Left colon (tissue), 2 donors: ENCODE measurements at places on chromosomes 16 and 17.

DNA sequence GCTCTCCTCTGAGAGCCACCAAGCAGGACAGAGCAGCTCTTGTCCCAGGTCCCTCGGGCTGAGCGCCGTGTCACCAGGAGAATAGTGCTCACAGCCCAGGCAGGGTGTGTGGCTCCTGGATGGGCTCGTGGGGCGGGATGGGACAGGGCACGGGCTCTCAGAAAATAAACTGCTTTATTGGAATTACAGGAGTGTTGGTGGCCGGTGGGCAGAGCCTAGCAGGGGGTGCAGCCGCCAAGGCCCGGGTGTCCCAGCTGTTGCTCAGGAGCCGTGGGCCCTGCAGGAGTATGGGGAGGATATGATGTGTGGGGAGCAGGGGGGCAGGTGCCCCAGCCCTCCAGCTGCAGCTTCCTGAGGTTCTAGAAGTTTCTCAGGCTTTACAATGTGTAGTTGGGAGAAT lies 17.1 kb downstream of the TELO2 start:
- no peak for DNase-seq

DNA sequence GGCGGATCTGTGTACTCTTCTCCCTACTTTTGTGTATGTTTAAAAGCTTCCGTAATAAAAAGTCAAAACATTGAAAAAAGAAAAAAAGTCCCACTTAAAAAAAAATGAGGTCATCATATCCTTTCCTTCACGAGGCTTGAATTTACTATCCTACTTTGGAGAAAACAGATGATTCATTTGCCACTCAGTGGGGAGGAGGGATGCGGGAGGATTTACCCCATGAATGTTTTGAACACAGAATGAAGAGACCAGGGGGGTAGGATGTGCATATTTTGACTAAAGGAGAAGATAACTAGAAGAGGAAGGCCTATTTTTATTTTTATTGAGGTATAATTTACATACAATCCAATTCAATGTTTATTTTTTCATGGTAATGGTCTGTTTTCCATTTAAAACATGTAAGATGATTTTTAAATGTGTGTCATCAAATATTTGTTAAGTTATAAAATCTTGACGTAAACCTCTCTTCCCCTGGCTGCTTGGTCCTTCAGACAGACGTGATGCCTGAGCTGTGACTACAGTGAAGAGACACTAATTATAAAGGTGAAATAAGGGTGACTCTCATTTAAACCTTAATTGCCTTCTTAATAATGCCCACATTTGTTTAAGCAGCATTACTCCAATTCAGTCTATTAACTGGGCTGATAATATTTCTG lies 135.4 kb upstream of the AXIN2 start:
- no peak for DNase-seq

DNA sequence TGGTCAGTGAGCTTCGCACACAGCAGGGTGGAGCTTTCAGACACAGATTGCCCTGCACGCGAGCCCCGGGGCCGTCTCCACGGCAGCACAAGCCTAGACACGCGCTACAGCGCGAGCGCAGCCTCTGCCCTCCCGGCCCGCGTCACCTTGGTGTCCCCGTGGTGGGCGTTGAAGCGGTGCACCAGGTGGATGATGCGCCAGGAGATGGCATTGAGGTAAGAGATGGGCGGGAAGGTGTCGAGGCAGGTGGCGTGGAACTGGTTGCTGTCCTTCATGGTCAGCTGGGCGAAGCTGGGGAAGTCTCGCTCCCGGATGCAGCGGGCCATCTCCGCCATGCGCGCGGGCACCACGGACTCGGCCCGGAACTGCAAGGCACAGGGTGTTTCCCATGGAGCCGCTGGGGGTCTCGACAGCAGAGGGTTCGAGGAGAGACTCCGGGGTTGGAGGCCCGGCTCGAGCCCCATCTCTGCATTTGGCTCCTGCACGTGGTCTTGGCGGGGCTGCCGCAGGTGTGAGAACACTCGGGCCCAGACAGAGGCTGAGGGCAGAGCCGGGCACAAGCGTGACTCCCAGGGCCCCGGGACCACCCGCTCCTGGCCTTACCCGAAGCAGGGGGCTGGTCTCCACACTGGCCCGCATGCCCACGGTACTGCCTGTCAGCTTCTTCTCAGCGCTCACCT lies 4.3 kb upstream of the CYBA start:
- no peak for DNase-seq

DNA sequence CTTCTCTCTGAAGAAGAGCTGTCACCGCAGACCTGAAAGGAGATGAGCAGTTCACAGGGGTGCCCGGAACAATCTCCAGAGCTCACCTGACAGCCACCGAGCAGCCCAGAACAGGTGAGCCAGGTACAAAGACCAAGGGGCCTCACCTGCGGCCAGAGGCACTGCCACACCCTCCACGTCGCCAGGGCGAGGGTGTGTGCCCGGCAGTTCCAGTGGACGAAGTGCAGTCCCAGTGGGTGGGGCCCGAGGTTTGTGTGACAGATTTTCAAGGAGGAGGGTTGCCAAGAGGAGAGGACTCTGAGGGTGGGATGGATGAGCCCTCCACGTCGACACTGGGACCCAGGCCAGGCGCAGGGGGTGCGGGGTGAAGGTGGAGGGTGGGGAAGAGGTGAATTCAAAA lies 61.7 kb downstream of the SMPD3 start:
- peak; percentile 95 for DNase-seq

DNA sequence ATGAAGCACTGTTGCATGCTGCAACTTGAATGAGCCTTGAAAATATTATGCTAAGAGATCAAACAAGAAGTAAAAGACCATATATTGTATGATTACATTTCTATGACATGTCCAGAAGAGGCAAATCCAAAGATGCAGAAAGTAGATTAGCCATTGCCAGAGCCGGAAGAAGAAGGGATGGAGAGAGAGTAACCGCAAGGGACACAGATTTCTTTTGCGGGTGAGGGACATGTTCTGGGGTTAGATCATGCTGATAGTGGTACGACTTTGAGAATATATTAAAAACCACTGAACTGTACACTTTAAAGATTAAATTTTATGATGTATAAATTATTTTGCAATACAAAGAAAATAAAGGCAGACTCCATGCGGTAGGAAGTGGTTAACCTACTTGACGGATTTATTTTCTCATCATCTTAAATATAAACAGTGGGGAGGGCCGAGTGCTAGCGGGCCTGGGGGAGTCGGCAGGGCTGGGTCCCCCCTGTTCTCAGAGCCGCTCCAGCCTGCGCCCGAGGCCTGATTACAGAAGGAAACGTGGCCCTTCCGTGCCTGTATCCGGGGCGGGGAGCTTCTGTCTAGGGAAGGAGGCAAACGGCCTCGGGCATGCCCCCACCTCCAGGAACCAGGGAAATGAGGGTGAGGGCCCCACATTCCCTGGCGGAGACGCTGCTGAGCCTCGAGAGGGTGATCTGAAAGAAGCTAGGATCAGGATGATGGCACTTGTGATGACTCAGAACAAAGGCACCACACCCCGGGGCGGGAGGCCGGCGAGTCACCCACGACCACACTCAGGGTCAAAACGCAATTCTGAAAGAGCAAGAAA lies 48.0 kb downstream of the SHCBP1 start:
- DNase-seq, result no peak

GRCh38 chr17:70375813-70376770 lies 206.8 kb downstream of the KCNJ2 start:
- DNase-seq, result no peak

GRCh38 chr17:48539177-48539576 lies 5.7 kb downstream of the HOXB2 start:
- DNase-seq, result no peak

GRCh38 chr17:75933808-75934207 lies 7.0 kb downstream of the FBF1 start:
- no peak for DNase-seq

DNA sequence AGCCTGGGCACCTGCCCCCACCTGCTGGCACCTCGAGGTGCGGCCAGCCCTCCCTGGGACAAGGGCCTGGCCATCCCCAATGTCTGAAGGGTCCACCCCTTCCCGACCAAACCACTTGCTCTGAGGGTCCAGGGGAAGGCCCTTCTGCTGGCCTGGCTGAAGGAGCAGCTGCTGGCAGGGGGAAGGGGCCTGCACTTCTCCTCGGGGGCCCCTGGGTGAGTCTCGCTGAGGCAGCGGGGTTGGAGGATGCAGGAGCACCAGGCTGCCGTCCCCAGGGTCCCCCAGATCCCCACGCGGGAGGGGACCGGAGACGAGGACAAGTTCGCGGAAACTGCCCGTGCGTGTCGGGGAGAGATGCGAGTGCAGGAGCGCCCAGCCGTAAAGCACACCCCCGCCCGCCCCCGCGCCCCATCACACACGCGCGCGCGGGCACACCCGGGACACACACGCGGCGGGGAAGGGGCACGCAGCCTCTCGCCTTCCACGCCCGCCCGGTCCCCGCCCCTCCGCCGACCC lies 725 bp upstream of the CACNA1H start:
- no peak for DNase-seq

DNA sequence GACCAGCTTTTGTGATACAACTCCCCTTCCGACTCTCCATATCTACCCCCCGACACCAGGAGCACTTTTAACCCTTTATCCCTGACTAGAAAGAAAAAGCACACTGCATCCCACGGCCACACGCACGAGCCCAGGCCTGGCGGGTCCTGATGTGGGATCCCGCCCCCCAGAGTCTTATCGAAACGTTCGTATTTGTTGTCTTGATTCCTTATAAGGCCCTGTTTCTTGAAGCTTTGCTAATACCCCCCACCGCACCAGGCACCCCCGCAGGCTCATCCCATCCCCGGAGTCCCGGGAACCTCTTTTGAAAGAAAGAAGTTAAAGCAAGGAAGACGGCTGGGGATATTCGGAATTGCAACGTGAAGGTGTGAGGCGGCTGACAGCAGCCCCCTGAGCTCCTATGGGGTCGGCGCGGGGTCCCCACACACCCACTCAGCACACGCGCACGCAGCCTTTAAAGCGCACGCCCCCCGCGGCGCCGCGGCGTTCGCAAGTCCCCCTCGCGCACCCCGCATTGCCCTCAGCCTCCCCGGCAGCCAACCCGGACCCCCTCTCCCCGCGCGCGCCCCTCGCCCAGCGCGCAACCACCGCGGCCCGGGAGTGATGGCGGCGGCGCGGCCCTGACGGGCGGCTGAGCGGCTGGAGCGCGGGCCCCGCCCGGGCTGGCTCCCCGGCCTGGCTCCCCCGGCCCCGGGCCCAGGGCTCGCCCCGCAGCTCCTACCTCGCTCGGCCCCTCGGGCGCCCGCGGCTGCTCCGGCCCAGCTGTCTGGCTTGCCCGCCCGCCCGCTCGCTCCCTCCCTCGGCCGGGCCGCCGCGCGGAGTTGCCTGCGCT lies 448 bp downstream of the STAT5B start:
- DNase-seq, result no peak

DNA sequence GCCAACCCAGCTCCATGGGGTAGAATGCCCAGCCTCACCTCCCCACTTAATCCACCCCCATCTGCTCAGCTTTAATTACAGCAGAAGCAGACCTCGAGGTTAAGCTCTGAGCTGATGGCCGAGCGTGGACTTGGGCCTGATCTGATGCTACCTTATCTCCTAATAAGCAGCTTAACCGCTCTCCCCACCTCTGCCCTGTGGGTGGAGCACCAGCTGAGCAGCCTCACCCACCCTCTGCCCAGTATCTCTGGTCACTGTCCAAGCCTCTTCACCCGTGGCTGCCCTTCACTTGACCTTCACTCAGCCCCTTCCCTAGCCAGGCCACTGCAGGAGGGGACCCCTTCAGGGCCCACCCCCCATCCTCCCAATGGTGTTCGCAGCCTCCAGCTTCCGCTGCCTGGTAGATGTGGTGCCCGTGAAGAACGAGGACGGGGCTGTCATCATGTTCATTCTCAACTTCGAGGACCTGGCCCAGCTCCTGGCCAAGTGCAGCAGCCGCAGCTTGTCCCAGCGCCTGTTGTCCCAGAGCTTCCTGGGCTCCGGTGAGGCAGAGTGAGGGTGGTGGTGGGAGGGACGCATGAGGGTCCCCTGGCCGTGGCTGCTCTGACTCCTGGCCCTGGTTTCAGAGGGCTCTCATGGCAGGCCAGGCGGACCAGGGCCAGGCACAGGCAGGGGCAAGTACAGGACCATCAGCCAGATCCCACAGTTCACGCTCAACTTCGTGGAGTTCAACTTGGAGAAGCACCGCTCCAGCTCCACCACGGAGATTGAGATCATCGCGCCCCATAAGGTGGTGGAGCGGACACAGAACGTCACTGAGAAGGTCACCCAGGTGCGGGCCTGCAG lies 6.8 kb downstream of the KCNH6 start:
- no peak for DNase-seq

DNA sequence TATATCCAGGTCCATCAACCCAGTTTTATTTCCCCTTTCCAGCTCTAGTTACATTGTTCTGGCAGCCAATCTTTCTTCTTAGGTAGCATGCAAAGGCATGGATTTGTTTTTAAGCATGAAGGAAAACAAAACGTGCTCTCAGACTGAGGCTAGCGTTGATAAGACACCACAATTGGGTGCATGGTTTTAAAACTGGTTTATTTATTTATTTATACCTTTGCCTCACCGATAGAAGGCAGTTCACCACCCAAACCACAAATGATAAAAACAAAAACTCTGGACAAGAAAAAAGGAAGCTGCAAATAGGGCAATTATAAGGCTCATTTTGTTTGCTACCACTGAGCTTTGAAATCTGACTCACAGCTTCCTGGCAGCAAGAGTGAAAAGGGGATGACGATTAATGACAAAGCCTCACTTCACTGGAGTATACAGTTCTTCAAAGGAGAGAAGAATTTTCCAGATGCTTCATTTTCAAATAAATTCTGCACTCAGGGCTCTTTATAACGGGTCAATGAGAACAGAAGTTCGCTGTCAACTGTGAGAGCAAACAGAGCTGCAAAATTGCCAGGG lies 278.4 kb upstream of the IRX5 start:
- no peak for DNase-seq

GRCh38 chr17:1992541-1992940 lies 32.6 kb downstream of the RTN4RL1 start:
- no peak for DNase-seq

GRCh38 chr17:622356-622755 lies 92.3 kb downstream of the VPS53 start:
- no peak for DNase-seq

- no peak for DNase-seq
Observed at GRCh38 chr17:79120259-79120658, 45.6 kb downstream of the ENGASE start.

DNA sequence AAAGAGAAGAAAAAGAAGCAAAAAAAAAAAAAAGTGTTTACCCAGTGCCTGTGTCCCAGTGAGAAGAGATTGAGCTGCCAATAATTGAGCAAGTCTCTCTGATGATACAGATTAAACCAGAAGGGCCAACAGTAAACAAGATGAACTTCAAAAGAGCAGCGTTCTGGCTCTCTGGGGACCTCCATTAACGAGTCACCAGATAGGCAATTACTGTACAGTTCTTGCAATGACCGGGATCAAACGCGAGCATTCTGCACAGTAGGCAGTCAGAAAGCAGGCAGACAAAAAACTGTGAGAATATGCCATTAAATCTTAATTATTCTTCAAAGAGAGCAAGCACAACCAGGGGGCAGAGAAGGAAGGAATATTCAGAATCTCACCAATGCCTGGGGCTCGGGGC lies 626.1 kb downstream of the TMEM114 start:
- DNase-seq, result no peak

- DNase-seq, result no peak
Observed at GRCh38 chr17:16019347-16019746, 19.7 kb downstream of the TTC19 start.

- DNase-seq, result no peak
Observed at GRCh38 chr16:66926961-66927436, 1.7 kb upstream of the RRAD start.

GRCh38 chr16:81798311-81799137 lies 19.4 kb downstream of the PLCG2 start:
- peak; percentile 45 for DNase-seq
